Hematopoietic multipotent progenitor cell treated with erythropoietin and hydrocortisone succinate and interleukin-3 and kit ligand, for 15 days (in vitro differentiated cells): ENCODE measurements at places on chromosomes 4 and X.

GRCh38 chr4:85747882-85748491 lies 273.0 kb downstream of the ARHGAP24 start:
- DNase-seq = peak; percentile 12

DNA sequence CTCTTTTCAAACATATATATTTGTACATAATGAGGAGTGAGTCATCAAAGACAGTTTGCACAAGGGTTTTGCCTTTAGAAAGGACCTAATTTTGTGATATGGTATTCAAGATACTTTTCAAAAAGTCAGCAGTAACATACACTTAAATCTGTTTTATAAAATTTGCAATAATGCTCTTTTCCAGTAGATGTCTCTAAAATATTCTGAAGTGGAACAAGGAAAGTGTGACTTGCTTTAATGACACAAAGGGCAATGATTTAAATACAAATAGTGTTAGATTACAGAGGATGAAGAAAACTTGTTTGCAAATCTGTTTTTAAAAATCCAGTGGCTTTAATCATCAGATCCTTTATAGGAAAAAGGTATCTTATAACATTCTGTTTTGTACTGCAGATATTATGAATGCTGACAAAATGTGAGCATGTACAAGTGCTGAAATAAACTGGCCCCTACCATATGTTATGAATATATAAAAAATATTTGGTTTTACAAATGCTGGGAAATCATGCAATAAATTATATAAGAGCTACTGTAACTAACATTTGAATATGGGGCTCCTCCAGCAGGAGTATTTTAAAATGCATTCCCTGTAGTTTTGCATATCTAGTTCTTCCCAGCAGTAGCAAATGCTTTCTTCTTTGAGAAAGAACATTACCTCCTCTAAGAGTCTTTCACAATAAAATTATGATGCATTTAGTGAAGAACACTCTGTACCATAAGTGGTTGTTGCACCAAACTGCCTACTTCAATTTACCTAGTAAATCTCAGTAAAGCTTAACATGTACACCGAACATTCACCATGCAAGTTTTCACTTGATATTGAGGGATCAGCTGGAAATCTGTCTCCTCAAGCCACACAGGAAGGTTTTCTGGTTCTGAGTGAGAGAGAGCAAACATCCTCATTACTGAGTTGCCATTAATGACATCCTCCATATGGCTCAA lies 20.2 kb downstream of the MMRN1 start:
- DNase-seq = no peak

DNA sequence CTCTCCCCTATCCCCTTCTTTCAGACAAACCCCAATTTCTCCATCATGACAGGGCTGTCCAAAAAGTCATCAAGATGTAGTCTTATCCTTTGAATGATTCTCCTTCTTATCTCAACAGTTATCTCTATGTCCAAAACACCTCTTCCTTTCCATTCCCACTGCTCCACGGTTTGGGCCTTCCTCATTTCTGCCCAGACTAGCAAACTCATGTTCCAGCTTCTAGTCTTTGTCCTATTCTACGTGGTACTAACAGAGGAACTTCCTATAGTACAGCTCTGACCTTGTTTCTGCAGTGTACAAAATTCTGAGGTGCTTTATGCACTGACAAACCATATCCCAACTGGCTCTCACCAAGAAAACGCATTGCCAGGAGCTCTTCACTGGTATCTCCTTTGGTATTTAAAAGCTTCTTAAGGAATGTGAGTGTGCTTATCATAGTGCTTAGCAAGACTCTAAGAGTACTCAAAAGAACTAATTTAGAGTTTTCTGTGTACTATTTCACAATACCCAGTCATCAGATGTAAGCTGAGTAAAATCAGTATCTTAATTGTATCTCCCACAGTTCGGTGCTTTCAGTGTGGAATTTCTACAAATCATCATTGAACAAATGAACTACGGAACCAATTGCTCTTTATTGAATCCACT lies 65.5 kb downstream of the MAML3 start:
- no peak for DNase-seq

GRCh38 chrX:132612821-132613564 lies 124.2 kb upstream of the MBNL3 start:
- peak; percentile 48 for DNase-seq

- no peak for DNase-seq
These were observed 374.9 kb upstream of the TECRL start for GRCh38 chr4:64784125-64784524.

- no peak for DNase-seq
These were observed 249.2 kb downstream of the TENM3 start for GRCh38 chr4:182492423-182492822.

- no peak for DNase-seq
These were observed 145.0 kb upstream of the CT83 start for GRCh38 chrX:116607776-116608175.

- no peak for DNase-seq
These were observed 6.4 kb upstream of the BGN start for GRCh38 chrX:153488231-153488914.

- DNase-seq = no peak
These were observed 1161.4 kb upstream of the PCDH7 start for GRCh38 chr4:29558789-29559188.

- no peak for DNase-seq
These were observed 163.1 kb upstream of the FAT1 start for GRCh38 chr4:186886759-186887158.

- peak; percentile 79 for DNase-seq
These were observed at the start of gene SLC35A2 for GRCh38 chrX:48911412-48912182. TSS of gene SLC35A2 (minus strand) at chrX:48911646. CDS start at chrX:48911636, 10 bp downstream.

- no peak for DNase-seq
These were observed 70.3 kb downstream of the PHOX2B start for GRCh38 chr4:41678086-41678816.

GRCh38 chr4:103118166-103118565 lies 18.5 kb upstream of the BDH2 start:
- no peak for DNase-seq

DNA sequence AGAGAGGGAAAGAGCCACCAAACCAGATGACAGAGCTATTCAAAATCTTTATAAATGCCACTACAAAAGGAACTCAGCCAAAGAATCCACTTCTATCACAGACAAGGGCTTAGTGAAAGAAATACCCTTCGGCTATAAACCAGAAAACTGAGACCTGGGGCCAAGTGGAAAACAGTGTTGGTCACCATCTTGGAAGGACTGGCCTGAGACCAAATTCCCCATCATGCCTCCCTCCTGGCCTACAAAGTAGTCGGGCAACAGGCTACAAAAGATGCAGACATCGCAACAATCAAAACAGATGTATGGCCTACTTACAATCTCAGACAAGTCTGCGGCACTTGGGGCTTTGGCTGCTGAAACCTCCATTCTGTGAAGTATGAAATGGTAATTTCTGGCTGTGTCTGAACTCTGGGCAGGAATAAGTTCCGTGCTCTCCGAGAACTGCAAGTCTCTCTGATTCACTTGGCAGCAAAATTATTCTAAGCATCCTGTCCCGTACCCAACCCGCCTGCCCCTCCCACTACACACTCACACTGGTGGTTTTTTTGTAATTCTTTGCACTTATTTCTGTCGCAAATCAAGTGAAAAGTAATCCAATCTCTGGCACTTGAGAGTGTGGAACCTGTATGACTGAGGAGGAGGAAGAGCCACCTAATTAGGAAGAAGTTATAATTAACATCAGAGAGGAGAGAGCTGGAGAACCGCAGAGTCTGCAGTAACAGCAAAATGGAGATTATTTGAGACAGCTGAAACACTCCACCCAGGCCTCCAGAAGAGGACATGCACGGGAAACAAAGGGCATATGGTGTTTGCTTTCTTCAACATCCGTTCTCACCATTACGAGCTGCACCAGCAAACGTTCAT lies 87.8 kb downstream of the SH3KBP1 start:
- DNase-seq = no peak

- no peak for DNase-seq
These were observed 551.4 kb upstream of the IGFBP7 start for GRCh38 chr4:57661517-57662090.
